Activated T-helper 2 cell treated with anti-CD3 and anti-CD28 coated beads, Interferon-gamma antibody, Interleukin-2, Interleukin-4, amounts not matched to agents 10 μg/mL and 5 μg/mL and 100 μg/mL, durations not matched to agents 14 hours and 24 hours and 36 hours (primary cell): ENCODE measurements at places on chromosomes 6 and 20. TPM values are rescaled to one million over a fixed set of nuclear protein-coding genes. Genes with fewer than 3 reads are reported as not detected.

- peak overlapping the region; percentile 62 for H3K4me3 ChIP-seq
- no peaks in the 10 kb centered on the region for H3K36me3 ChIP-seq
- H3K27ac ChIP-seq = no peak overlapping the region
These were observed 1.8 kb upstream of the SAMD5 start for GRCh38 chr6:147506704-147507114.

The ZNF165 gene
- total RNA-seq = 0.34 TPM in 2 replicates

The LAMA2 gene
- 0.05 and 0.23 TPM in 2 replicates for total RNA-seq

DNA sequence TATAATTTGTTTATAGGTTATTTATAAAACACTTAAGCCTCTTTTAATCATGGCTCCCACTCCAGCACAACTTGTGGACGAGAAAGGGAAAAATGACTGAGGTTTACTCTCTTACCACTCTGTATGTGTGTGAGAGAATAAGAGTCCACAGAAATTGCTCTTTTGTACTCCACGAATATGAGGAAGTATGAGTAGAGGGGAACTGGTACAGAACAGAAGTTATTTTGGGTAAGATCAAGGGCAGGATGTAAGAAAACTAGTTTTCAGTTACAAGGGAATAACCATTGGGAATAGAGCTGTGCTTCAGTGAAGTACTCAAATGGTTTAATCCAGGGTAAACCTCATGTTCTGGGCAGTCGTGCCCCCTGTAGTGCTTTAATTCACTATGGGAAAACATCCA is 72.6 kb downstream of the REV3L start:
- peaks cover 41% of the 10 kb centered on the region for H3K36me3 ChIP-seq
- no peak overlapping the region for H3K27ac ChIP-seq
- DNase-seq = no peak
- H3K27me3 ChIP-seq = no peaks in the 10 kb centered on the region
- peaks cover 22% of the 10 kb centered on the region for H3K4me1 ChIP-seq
- H3K4me3 ChIP-seq = no peak overlapping the region
